Activated CD4-positive, alpha-beta T cell treated with anti-CD3 and anti-CD28 coated beads for 36 hours (primary cell): ENCODE measurements at places on chromosomes 12 and 14. TPM values are rescaled to one million over a fixed set of nuclear protein-coding genes. Genes with fewer than 3 reads are reported as not detected.

GRCh38 chr12:99752740-99753139 is 105.2 kb downstream of the GARIN6 start:
- no peak for DNase-seq

DNA sequence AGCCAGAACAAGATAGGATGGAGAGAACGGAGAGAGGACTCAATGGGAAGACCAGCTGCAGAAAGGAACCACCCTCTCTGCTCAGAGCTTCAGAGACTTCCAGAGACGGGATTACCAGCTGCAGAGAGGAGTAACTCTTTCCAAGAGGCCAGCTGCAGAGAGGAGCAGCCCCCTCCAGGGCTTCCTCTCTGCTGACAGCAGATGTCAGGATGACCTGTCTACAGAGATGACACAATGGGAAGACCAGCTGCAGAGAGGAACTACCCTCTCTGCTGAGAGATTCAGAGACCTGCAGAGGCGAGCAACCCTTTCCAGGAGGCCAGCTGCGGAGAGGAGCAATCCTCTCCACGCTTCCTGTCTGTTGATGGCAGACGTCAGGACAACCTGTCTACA is 61.8 kb downstream of the KLRG1 start:
- DNase-seq, result no peak

DNA sequence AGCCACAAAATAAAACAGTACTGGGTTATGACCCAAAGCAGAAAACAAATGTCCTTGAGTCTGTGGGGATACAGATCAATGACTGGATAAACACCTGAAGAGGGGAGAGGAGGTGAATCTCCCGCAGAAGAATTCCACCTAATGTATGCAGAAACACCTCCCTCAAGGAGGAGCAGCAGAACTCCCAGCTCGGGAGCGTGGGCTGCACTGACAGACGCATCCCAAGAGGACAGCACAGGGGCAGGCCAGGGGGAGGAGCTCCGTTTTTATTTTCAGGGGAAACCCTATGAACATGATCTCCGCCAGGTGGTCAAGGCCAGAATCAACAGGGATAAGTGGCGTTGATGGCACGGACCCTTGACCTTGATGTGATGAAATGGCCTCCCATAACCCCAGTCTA is 41.8 kb upstream of the PPP2R5C start:
- DNase-seq, result no peak

GRCh38 chr14:92613008-92613658 is 99.6 kb downstream of the RIN3 start:
- DNase-seq, result peak; percentile 82

GRCh38 chr12:82880442-82880901 is 193.8 kb downstream of the TMTC2 start:
- no peak for DNase-seq

DNA sequence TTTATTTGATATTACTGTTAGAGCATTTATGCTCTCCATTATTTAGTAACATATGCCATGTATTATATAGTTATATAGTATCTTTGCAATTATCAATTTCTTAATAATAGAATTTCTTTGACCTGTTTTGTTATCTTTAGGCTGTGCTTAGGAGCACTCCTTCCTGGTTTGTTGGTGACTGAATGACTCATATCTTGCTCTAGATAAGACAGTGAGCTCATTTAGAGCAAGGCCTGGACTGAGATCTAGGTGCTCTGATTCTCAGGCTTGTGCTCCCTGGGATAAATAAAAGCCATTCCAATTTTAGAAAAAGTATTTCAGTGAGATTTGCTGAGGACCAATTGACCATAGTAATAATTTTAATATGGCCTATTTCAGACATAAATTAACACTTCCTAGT is 951.2 kb downstream of the FLRT2 start:
- DNase-seq, result no peak

- peak; percentile 49 for DNase-seq
These were observed 1.6 kb downstream of the FMNL3 start for GRCh38 chr12:49705479-49706134.

GRCh38 chr14:61552241-61552640 is 143.1 kb upstream of the HIF1A start:
- DNase-seq, result no peak

GRCh38 chr12:65200007-65200665 is 30.8 kb downstream of the LEMD3 start:
- no peak for DNase-seq

DNA sequence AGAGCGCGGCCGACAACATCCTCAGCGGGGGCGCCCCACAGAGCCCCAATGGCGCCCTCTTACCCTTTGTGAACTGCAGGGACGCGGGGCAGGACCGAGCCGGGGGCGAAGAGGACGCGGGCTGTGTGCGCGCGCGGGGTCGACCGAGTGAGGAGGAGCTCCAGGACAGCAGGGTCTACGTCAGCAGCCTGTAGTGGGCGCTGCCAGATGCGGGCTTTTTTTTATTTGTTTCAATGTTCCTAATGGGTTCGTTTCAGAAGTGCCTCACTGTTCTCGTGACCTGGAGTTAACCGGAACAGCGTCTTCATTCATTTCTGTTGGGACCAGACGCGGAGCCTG is 103.8 kb upstream of the FKBP4 start:
- DNase-seq, result peak; percentile 76

GRCh38 chr12:85405262-85405661 is 125.2 kb downstream of the ALX1 start:
- no peak for DNase-seq

DNA sequence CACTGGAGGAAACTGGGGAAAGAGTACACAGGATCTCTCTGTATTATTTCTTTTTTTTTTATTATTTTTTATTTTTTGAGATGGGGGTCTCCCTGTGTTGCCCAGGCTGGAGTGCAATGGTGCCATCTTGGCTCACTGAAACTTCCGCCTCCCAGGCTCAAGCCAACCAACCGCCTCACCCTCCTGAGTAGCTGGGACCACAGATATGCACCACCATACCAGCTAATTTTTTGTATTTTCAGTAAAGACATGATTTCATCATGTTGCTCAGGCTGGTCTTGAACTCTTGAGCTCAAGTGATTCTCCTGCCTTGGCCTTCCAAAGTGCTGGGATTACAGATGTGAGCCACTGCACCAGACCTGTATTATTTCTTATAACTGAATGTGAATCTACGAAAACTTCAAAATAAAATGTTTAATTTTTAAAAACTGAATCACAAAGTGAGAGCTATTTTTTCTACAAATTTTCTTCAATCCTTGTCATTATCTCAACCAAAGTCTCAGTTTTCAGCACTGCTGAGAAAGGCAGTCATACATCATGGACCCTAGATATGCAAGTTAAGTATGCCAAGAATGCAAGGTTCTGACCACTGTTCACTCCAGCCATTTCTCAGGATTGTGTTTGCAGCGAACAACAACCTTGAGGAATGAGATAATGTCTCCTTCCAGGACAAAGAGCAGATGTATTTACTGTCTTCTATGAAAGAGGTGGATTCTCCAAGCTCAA is 2.4 kb downstream of the EAPP start:
- DNase-seq, result no peak

GRCh38 chr12:39902821-39903220 is 203.1 kb downstream of the SLC2A13 start:
- DNase-seq, result no peak

GRCh38 chr12:128820723-128821432 is 2.9 kb downstream of the SLC15A4 start:
- peak; percentile 31 for DNase-seq

DNA sequence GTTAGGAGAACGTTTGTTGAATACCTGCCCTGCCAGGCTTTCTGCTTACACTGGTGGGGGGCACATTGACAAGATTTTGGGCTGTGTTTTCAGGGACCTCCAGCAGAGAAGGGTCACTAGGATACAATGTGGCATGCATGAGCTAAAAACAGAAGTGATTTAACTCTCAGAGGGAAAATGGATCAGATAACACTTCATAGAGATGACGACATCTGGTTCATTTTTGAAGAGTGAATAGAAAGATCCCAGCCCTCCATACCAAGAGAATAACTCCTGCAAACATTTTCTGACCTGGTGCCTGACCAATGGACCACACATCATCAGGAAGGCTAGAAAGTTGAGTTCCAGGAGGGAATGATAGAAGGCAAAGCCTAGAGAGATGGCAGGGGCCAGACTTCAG is 33.7 kb downstream of the CKB start:
- no peak for DNase-seq

- DNase-seq, result peak; percentile 87
These were observed 21.4 kb upstream of the VSX2 start for GRCh38 chr14:74217672-74218448.

DNA sequence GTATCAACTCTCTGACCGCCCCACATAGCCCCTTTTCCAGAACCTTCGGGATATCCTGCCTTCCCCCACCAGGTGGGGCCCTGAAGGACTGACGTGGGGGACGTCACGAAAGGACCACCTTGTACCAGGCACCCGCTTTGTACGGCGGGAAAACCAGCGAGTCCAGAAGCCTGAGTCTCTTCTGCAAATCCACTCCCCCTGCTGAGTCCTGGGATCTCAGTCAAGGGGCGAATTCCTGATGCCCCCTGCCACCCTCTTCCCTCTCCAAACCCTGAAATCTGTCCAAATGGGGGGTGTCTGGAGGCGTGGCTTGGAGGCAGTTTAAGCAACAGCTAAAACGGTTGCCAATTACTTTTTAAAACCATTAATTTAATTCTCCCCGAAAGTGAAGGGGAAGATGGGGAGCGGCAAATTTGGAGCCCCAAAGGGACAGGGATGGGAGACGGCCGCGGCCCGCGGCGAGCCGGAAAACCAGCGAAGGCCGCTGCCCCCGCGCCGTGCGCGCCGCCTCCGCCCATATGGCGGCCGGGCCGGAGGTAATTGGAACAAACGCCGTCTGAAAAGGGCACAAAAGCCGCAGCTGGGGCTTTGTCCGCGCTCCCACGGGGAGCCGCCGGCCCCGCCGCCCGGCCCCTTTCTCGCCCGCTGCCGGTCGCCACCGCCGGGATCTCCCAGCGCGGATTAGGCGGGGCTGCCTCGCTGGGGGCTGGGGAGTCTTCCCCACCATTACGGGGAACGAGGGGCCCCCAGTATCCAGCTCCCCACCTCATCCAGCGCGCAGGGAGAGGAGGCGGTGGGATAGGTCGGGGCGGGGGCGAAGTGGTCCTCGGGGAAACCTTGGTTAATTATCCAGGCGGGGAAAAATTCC is 6.6 kb downstream of the LHX5 start:
- no peak for DNase-seq

DNA sequence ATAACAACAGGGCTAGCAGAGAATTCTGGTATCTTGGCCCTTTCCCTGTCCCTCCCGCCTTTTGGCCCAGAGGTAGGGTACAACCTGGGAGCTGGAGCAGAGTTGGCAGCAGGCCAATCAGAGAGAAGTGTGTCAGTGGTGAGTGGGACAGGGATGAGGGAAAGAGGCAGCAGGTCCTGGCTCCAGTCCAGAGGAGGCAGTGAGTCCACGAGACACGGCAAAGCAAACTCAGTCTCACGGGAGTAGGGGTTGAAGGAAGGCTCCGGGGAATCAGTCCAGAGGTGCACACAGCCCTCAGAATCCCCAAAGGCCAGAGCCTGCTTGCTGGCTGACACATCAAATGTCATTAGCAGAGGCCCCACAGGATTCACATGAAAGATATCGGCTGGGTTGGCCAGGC is 7.3 kb downstream of the PAN2 start:
- DNase-seq, result no peak

- DNase-seq, result peak; percentile 13
These were observed 14.4 kb downstream of the ART4 start for GRCh38 chr12:14828892-14829291.

DNA sequence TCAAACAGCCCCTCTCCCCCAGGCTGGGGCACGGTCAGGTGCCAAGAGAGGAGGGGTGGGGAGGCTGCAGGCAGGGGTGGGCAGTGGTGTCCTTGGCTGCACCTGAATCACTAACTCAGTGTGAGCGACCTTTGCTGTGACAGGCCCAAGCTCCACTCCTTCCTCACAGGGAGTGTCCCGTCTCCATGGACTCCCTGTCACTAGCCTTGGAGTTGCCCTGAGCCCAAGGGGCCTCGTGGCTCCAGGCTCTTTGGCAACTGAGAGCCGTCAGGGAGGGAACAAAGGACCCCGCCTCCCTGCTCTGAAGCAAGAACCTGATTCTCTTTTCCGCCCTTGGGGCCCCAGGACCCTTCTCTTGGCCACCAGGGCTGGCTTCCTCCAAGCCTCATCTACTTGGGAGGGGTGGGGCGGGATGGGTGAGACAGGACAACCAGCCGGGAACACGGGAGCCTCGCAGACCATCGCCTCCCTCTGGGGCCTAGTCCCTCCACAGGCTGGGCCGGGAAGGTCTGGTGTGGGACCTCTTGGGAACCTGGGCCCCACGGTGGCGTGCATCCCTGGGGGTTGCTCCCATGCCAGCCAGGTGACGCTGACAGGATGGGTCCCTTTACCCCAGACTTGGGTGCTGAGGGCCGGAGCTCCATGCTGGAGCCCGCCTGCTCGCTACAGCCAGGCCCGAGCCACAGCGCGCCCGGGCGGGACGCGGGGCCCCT is 935 bp upstream of the ADSS1 start:
- DNase-seq, result no peak

GRCh38 chr12:26246483-26247164 is 51.3 kb downstream of the SSPN start:
- DNase-seq, result no peak

GRCh38 chr12:119691202-119691810 is 23.4 kb downstream of the PRKAB1 start:
- no peak for DNase-seq

- no peak for DNase-seq
These were observed 204.0 kb downstream of the SSPN start for GRCh38 chr12:26399381-26399780.

DNA sequence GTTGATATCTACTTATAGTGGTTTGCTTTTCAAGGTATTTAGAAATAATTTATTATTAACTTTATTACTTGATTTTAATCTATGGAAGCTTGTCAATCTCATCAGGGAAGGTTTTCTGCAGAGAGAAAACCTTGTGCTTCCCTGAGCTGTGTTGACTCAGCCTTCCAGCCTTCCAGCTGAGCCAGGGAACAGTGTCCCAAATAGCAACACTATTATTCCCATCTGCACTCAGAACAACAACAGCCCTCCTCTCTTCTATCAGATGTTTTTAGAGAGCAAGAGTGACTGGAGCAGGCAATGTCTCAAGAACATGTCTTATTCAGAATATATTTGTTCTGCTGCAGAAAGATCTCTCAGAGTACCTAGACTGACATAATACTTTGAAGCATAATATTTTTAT is 389.9 kb upstream of the GARIN6 start:
- DNase-seq, result no peak

DNA sequence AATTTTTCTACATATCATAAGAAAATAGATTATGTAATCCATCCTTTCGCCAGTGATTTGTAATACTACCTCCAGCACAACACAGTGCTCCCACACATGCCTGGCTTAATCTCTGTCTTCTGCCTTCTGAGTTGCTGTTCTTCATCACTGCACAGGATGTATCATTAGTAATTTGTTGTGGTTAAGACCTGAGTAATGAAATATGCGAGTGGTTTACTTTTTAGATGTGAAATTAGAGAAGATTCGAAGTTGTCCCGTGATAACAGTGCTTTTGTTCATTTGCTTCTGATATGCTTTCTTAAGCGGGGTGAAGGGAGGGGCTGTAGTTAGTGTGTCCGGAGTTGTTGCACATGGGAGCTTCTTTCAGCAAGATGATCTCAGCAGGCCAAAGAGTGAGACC is 18.1 kb downstream of the KRT85 start:
- DNase-seq, result no peak

GRCh38 chr12:126447346-126447745 is 1382.1 kb downstream of the AACS start:
- DNase-seq, result no peak

CCER1 gene
- total RNA-seq, result not detected

CFAP54 gene
- 0.44 TPM for total RNA-seq

PTPRB gene
- not detected for total RNA-seq

ATP5F1B gene
- 818 TPM for total RNA-seq

SRRM4 gene
- not detected for total RNA-seq

ZDHHC22 gene
- not detected for total RNA-seq

KRT77 gene
- total RNA-seq, result not detected

PLEKHG7 gene
- not detected for total RNA-seq

MON2 gene
- 26.9 TPM for total RNA-seq

GPD1 gene
- 0.25 TPM for total RNA-seq

CLEC7A gene
- not detected for total RNA-seq
